Stimulated activated CD8-positive, alpha-beta memory T cell treated with anti-CD3 and anti-CD28 coated beads, Interleukin-15, amount 100 ng/mL, for 4 hours (primary cell): ENCODE measurements at places on chromosomes 6 and 20.

- DNase-seq: no peak
Observed at GRCh38 chr6:21381331-21381963, 212.1 kb upstream of the SOX4 start.

- no peak for DNase-seq
Observed at GRCh38 chr6:31513456-31514165, 15.2 kb upstream of the MCCD1 start.

GRCh38 chr20:58375759-58376352 lies 13.2 kb upstream of the VAPB start:
- DNase-seq: no peak

- DNase-seq: no peak
Observed at GRCh38 chr6:78231002-78231401, 578.2 kb downstream of the MEI4 start.

GRCh38 chr20:33733654-33734576 lies 2.1 kb downstream of the ZNF341 start:
- no peak for DNase-seq

GRCh38 chr20:49851231-49851705 lies 38.6 kb downstream of the SLC9A8 start:
- no peak for DNase-seq

DNA sequence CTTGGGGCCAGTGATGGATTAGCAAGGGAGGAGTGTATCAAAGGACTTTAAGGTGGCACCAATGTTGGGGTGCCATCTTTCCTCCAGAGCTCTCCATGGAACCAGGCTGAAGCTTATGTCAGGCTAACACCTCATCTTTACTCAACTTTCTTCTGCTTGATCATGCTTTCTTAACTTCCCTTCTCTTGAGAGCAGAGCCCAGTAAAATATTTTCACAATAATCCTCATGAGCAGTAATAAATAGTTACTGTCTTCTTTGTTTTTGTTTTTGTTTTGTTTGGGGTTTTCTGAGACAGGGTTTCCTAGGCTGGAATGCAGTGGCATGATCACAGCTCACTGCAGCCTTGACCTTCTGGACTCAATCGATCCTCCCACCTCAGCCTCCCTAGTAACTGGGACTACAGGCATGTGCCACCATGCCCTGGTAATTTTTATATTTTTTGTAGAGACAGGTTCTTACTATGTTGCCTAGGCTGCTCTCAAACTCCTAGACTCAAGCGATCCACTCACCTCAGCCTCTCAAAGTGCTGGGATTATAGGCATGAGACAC lies 127.9 kb upstream of the TOP1 start:
- DNase-seq: no peak

- no peak for DNase-seq
Observed at GRCh38 chr6:149316108-149316727, 1.3 kb upstream of the TAB2 start.

DNA sequence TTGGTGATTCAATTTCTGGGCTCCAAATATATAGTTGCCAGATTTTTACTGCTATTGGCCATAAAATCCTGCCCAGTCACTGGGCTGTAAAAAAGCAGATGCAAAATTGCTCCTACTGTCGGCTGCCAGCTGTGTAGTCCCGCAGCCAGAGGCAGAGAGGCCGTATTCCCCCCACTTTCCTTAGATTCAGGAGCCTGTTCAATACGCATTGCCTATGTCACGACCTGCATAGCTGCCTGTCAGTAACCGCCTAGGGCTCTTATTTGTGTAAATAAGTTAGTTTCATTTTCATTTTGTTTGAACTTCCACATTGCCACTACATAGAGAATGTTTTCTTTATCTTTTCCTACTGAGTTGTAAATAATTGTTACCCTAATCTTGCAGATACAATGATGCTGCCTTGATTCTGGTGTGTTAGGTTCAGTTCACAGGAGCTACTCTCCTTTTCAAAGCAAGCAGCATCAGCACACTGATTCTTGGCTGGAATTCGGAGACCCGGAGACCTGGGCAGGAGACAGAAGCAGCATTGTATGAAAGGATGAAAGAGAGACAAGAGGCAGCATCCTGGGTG lies 46.0 kb upstream of the UST start:
- DNase-seq: no peak

DNA sequence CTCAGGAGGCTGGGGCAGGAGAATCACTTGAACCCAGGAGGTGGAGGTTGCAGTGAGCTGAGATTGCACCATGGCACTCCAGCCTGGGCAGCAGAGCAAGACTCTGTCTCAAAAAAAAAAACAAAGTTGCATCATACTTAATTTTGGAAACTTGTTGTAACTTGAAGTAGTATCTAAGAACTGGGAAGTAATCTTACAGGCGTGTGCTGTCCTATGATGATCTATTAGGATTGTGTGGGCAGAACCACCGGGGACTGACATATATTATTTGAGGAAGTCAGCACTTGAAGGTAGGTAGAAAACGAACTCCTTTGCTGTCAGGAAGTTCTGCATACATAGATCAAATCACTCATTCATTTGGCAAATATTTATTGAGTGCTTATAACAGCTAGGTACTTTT lies 188.5 kb downstream of the ZNF217 start:
- no peak for DNase-seq

GRCh38 chr20:19820555-19821211 lies 62.6 kb downstream of the RIN2 start:
- no peak for DNase-seq
